ENCODE measurements at places on chromosomes 13 and 19. TPM values are rescaled to one million over a fixed set of nuclear protein-coding genes. Genes with fewer than 3 reads are reported as not detected.

The BSPH1 gene
- total RNA-seq: not detected

The PCSK4 gene
- 4.2 TPM for total RNA-seq

DNA sequence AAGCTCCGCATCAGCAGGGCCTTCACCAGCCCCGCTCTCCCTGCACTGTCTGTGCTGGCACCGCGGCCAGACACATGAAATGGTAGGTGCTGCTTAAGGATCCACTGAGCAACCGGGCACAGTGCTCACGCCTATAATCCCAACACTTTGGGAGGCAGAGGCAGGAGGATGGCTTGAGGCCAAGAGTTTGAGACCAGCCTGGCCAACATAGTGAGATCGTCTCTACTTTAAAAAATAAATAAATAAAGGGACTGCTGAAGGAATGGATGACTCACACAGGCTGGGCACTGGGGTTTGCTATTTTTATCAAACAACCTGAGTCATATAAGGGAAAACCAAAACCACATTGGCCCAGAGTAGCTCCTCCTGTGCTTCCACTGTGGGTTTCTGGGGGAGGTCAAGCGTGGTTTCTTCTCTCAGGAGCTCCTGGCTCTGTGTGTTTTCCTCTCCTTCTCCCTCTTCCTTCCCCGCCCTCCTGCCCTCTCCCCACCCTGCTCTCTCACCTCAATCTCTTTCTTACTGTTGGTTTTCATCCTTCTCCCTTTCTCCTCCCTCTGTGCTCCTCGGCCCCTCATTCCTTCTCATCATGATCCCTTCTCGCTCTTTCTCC is 21.3 kb downstream of the VRK3 start:
- DNase-seq: peak; percentile 83

- peak; percentile 69 for DNase-seq
Observed at GRCh38 chr13:110521946-110522345, 39.6 kb downstream of the RAB20 start.

DNA sequence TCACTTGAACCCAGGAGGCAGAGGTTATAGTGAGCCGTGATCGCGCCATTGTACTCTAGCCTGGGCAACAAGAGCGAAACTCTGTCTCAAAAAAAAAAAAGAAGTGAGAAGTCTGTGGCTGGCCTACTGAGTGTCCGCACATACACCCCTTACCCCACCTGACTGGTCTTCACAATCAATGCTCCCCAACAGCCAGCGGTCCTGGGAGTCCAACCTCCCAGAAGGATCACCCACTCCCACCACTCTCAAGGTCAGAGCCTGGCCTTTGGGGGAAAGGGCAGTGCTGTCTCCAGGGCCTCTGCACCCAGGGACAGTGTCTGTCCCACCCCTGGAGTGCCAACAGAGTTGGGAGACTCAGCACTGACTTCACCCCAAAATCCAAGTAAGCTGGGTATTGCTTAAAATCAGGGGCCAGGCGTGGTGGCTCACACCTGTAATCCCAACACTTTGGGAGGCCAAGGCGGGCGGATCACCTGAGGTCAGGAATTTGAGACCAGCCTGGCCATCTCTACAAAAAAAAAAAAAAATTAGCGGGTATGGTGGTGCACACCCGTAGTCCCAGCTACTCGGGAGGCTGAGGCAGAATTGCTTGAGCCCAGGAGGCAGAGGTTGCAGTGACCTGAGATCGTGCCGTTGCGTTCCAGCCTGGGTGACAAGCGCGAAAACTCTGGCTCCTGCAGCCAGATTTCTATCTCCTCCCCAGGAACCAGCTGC is 2.3 kb upstream of the CD320 start:
- peak; percentile 57 for DNase-seq

The NFKBIB gene
- 16.8 TPM for total RNA-seq

The THSD1 gene
- 3.0 TPM for total RNA-seq

The EDNRB gene
- 17.6 TPM for total RNA-seq

The SIGLEC14 gene
- 6.1 TPM for total RNA-seq

DNA sequence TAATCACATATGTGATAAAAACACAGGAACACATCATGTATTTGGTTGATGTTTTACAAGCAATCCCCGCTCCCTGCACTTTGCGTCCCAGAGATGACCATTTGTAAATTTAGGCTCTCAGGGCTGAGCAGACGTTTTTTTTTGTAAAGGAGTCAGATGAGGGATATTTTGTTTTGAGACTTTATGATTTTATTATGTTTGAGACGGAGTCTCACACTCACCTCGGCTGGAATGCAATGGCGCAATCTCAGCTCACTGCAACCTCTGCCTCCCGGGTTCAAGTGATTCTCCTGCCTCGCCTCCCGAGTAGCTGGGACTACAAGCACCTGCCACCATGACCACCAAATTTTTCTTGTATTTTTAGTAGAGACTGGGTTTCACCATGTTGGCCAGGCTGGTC is 1.4 kb downstream of the TLE6 start:
- no peak for DNase-seq

DNA sequence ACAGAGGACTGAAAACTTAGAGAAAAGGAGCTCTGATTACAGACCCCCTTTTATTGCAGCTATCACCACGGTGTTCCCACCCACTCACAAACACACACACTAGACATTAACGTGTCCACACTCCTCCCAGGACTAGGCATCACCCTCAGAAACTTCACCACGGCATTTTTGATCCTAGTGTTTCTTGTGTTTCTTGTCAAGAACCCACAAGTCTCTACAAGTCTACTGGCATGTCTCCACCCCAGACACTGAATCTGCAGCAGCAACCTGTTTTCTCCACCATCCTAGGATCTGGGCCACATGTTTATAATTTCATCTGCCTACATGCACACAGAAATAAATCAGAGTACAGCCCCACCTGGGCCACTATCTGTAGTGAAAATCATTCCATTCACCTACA is 4.3 kb downstream of the ZNF486 start:
- DNase-seq: no peak

The SIGLEC5 gene
- total RNA-seq: 0.49 TPM

The TINCR gene
- 0.33 TPM for total RNA-seq

DNA sequence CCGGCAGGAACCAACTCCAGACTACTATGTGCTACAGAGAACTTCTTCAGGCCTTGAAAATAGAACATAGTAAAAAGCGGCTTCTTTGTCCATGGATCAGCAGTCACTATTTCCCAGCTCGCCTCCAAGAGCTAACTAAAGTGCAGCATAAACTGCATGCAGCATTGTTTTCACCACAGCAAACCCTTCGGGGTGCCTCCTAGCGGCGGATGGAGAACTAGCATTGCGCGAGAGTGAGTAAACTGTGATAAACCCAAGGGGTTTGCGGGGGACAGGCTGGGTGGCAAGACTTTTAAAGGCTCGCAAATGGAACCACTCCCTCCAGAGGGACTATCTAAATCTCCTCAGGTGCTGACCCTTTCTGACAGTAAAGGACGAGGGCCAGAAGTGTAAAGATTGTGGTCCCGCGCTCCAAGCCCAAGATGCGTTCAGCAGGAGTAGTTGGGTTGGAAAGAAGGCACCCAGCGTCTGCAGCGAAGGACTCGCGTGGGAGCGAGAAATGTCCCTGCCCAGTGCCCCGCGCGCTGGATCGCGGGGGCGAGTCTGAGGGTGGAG is 21.5 kb upstream of the SGCG start:
- DNase-seq: no peak

DNA sequence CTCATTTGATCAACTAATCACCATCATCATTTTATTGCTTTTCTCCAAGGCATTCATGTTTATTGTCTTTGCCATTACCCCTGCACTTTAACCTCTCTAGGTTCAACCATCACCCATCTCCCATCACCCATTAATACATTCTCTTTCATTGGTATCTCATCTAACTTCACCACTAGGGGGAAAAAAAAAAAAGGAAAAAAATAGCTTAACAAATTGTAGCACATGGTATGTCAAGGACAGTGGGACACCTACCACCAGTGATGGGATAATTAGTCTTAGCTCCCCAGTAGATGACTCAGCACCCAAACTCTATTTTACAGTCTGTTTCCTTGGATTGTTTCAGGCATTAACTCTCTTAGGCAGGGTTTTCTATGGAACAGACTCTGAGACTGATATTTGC is 1770.2 kb upstream of the MIR17HG start:
- DNase-seq: no peak

The URAD gene
- total RNA-seq: not detected

The PDCD2L gene
- total RNA-seq: 14.3 TPM

DNA sequence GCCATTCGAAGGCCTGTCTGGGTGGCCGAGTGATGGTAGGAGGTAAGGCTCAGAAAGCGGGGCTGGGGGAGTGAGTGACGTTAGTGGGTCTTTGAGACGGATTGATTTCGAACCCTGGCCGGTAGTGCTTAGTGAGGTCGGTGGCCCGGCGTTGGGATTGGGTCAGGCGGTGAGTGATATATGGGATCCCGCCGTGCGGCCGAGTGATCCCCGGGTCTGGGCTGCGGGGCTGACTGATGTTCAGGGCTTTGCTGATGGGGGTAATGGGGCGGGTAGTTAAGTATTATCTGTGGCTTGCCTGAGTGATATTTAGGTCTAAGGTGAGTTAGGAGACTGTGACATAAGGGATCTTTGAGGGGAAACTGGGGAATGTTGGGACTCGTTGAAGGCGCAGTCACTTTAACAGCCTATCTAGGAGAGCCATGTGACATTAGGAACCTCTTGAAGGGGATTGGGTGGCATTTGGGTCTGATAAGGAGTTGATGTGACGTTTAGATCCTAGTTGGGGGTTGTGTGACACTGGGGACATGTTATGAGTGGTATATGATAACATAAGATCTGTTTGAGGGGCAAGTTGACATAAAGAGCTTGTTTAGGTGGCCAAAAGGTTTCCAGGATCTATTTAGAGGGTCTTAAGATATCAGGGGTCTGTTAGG is 543 bp downstream of the PSMC4 start:
- peak; percentile 70 for DNase-seq

The TGFBR3L gene
- not detected for total RNA-seq

The ZNF420 gene
- total RNA-seq: 14.0 TPM

The NUFIP1 gene
- total RNA-seq: 3.5 TPM

DNA sequence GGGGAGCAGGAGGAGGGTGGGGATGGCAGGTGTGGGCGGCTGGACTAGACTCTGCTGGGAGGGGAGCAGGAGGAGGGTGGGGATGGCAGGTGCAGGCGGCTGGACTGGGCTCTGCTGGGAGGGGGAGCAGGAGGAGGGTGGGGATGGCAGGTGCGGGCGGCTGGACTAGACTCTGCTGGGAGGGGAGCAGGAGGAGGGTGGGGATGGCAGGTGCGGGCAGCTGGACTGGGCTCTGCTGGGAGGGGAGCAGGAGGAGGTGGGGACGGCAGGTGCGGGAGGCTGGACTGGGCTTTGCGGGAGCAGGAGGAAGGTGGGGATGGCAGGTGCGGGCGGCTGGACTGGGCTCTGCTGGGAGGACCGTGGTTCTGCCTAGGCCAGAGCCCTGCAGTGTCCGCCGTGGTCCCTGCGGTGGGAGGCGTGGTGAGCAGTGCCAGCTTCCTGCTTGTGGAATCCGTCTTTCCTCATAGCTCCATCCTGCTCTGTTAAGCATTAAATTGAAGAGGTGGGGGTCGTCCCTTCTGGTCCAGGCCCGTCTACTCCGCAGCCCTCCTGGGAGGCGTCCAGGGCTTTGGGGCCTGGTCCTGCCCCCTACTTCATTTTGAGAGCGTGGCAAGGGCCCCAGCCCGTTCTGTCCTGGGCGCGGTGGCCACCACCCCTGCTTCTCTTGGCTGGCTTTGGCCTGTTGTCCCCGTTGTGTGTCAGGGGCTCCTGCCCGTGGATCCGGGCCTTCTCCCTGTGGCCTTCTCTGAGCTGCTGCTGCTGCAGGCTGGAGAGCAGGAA is 4.7 kb downstream of the SPPL2B start:
- DNase-seq: no peak

The SLITRK6 gene
- total RNA-seq: 0.83 TPM

The DAND5 gene
- total RNA-seq: 1.7 TPM

- DNase-seq: no peak
Observed at GRCh38 chr13:41352935-41353840, 42.1 kb downstream of the NAA16 start.

GRCh38 chr19:48433337-48433736 is 12.4 kb upstream of the GRWD1 start:
- DNase-seq: no peak

The CGB7 gene
- not detected for total RNA-seq

GRCh38 chr13:70714993-70715392 is 606.7 kb upstream of the KLHL1 start:
- no peak for DNase-seq

GRCh38 chr13:91785431-91786119 is 387.2 kb downstream of the GPC5 start:
- no peak for DNase-seq

DNA sequence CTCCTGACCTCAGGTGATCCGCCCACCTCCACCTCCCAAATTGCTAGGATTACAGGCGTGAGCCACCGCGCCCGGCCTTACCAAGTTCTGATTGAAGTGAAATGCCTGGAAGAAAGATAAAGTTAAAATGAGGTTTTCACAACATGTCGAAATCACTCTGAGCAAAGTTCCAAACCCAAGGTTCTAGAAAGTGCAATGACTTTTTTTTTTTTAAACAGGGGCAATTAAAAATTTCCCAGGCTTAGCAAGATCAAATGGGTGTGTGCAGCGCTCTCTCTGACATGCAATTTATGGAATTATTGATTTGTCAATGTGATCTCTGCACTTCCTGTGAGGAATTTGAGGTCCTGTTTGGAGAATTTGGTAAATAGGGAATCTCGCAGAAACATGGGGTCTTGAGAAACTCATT is 12.8 kb upstream of the MAP2K2 start:
- no peak for DNase-seq

GRCh38 chr13:40388617-40389016 is 277.8 kb downstream of the FOXO1 start:
- DNase-seq: peak; percentile 62

The RETN gene
- total RNA-seq: not detected

The PLPPR3 gene
- total RNA-seq: not detected

DNA sequence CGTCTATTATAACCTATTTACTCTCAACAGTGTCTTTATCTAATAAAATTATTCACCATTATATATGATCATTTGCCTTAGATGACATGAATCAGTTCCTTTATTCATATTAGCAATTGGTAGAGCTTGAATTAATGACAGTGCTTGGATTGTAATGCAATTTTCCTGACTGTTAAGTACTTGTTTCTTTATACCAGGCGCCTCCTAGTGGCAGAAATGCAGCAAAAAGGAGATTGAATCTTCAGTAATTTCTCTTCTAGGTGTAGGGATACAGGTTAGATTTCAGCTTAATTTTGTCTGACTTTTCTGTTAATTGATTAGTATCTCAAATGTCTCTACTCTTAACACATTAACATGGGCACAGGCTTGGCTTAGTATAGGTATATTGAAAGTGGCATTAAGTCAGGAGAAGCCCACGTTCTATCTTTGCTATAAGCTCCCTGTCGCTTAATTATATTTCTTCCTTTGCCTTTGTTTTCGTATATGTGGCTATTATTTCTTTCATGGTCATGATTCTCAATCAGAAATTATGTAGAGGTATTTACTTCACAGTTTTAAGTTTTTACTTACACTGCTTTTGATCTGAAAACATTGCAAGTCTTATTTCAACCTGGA is 9.1 kb upstream of the LHFPL6 start:
- peak; percentile 85 for DNase-seq

DNA sequence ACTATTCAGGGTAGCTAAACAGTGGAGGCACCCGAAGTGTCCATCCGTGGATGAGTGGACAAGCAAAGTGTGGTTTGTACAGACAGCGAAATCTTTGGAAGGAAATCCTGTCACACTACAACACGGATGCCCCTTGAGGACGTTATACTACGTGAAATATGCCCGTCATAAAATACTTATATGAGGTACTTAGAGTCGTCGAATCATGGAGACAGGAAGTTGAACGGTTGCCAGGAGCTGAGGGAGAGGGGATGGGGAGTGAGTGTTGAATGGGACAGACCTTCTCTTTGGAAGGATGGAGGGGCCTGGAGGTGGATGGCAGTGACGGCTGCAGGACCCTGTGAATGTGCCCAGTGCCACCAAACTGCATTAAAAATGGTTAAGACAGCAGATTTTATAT is 11.6 kb downstream of the ATP4B start:
- peak; percentile 59 for DNase-seq

All from sigmoid colon (tissue), 7 donors.